ENCODE measurements at places on chromosomes 7 and 10.

GRCh38 chr10:110426294-110427181 lies 71.2 kb upstream of the DUSP5 start:
- no peak for DNase-seq

GRCh38 chr7:151699147-151699927 lies 177.6 kb downstream of the PRKAG2 start:
- DNase-seq: no peak

GRCh38 chr7:601595-602340 lies 82.1 kb upstream of the PDGFA start:
- peak; percentile 54 for DNase-seq

DNA sequence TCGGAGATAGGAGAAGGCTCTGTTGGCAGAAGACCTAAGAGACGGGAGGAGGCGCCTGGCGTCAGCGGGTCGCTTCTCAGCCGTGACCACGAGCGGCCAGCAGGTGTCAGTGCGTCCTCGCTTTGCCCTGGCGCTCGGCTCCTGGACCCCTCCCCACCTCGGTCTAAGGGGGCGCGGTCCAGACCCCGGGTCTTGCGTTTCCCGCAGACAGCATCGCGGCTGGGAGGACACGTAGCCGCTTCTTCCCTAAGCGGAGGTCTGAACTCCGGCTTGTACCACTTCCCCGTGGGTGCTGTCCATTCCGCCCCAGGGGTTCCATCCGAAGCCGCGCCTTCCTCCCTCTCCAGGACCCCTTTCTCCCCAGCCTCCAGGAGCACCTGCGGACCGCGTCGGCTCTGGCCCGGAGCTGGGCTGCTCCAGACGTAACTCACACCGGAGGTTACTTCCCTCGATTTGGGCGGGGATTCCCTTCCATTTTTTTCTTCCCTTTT lies 593 bp upstream of the ADRA2A start:
- DNase-seq: no peak

GRCh38 chr10:13631594-13631993 lies 44.8 kb downstream of the PRPF18 start:
- DNase-seq: no peak

DNA sequence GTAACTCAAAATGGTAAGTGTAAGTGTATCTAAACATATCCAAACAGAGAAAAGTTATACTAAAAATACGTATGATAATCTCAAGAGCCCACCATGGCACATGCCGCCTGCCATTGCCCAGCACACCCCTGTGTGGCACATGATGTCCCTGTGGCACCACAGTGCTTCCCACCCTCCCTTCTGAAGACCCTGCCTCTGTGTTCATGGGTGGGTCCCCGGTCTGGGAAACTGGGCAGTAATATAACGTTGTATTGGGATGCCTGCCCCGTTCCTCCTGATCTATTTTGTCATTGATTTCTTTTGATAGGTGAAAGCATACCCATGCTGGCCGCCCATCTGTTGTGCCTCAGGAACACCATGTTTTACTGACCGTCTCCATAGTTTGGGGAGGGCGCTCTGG lies 296.8 kb upstream of the SHH start:
- DNase-seq: no peak

DNA sequence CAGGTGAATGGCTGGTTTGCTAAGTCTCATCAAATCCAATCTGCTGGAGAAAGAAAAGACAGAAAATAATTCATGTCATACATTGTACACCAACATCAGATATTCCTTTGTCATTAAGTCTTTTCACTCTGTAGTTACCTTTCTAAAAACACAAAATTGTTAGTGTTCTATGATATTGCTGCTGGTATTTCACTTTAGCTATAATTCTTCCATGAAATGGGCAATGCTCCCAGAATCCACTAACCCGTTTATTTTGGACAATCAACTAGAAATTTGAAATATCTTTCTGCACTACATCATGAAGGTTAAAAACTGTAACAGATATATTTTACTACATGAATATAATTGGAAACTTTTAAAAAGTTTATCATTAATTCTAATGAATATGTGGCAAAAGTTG lies 181.3 kb downstream of the C7orf25 start:
- no peak for DNase-seq

All from stimulated activated CD8-positive, alpha-beta memory T cell treated with anti-CD3 and anti-CD28 coated beads, Interleukin-15, amount 100 ng/mL, for 1 hour (primary cell).